ENCODE measurements at places on chromosomes 5 and 9. TPM values are rescaled to one million over a fixed set of nuclear protein-coding genes. Genes with fewer than 3 reads are reported as not detected.
A peak's percentile ranks its signal among the peaks of the same experiment; 100 is the strongest.

- no peak for DNase-seq
Observed at GRCh38 chr5:143569213-143569701, 165.8 kb upstream of the NR3C1 start.

DNA sequence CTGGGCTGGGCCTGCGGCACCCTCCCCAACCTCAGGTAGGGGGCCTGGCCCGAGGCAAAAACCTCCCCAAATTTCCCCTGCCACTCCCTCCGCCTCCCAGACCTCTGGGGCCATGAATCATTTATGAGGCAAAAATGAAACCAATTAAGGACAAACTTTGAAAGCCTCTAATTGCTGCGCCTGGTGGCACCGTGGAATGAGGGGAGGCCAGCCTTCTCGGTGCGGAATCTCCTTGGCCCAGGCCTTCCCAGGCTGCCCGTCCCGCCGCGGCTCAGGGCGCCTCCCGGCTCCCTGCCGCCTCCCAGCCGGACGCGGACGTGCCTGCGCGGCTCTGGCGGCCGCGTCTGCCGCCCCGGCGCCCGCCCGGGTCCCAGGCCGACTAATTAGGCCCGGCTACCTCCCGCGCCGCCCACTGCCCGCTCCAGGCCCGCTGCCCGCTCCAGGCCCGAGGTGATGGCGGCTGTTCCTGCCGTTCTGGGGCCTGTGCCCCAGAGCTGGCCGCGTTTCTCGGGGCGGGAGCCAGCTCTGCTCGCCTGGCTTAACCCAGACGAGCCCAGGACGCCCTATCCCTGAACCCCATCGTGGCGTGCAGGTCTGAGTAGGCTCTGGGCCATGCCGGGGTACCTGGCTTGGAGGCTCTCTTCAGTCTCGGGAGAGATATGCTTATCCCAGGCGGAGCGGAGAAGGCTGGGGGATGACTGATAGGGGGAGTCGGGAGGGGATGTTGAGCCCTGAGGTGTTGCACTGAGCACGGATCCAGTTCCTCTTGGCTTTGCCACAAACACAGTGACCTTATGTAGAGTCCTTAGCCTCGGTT is 20.1 kb downstream of the CXXC5 start:
- DNase-seq = no peak

- no peak for DNase-seq
Observed at GRCh38 chr5:78808380-78808779, 159.8 kb upstream of the LHFPL2 start.

DNA sequence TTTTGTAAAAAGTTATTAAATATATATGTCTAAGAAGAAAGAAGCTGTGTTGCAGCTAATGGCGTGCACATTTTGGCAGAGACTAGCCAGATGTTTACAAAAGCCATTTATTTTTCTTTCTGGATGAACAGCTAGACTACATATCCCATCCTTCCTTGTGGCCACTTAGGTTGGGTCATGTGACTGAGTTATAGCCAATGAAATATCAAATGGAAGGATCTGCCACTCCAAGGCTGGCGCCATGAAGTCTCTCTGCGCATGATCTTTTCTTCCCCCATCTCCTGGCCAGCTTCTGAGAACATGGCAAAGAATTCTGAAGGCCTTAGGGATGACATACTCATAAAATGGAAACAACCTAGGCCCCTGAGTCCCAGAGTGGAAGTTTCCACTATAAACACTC is 244.2 kb upstream of the DAB2 start:
- no peak for DNase-seq

DNA sequence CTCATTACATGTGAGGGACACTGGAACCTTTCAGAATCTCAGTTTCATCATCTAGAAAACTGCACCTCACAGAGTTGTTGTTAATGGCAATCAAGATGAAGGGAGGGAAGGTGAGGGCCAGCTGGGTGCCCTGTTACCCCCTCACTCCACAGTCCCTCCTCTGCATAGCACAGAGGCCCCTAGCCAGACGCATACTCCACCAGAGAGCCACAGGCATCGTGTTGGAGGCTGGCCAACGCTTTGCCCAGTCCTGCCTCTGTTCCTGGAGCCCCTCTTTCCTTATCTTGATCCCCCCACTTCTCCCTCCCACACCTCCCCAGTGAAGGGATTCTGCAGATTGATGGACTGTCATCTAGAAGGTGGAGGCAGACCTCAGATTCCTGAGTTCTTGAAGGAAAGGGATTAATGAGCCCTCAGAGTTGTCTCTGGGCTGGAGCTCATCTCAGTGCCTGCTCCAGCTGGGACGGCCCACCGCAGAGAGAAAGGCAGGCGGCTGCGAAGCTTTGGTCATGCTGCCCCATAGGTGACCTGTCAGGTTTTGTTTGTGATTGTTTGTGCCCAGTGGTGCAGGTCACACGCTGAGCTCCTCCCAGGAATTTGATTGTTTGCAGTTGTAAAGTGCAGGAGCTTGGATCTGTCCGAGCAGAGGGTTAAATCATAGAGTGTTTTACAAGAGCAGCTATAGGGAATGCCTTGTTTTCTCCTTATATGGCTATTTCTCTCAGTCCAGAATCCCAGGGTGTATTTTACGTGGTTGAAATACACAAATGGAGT is 487.3 kb downstream of the CCDC171 start:
- DNase-seq = peak; percentile 81

- peak; percentile 49 for DNase-seq
Observed at GRCh38 chr5:138601444-138601843, 26.2 kb upstream of the HSPA9 start.

DNA sequence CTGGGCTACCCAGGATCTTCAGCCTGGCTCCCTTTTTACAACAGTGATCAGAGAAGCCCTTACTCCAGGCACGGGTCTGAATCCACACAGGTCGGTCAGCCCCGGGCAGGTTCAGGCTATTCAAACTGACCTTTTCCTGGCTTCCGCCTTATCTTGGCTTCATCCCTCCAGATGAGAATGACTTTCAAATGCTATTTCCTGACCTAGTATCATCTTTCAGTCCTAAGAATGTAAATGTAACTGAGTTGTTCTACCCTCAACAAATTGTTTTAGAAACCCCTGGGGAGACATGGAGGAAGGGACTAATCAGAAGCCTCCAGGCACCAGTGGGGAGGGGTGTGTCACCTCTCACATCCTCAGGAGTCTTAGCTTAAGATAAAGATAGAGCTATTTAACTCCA is 213.2 kb downstream of the EPB41L4A start:
- no peak for DNase-seq

- DNase-seq = no peak
Observed at GRCh38 chr5:1016036-1016435, 7.4 kb downstream of the NKD2 start.

DNA sequence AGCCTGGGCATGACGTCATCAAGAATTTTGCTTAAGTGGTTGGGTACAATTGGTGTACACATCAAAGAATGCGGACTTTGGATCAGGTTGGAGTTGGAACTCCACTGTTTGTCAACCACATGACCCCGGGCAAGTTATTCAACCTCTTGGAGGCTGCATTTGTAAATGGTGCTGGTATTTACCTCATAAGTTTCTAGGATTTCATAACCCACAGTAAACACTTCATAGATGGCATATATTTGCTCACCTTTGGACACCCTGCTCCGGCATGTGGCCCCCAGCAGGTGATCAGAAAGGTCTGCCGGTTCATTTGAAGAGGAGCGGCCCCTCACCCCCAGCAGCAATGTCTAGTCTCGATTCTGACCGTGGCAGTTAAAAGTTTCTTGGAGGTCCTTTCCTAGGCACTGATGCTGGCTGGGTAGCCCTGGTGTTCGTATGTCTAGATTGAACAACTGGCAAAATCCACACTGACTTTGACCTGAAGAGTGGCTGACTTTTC is 60.6 kb downstream of the IL6ST start:
- no peak for DNase-seq

GRCh38 chr5:75614176-75614575 is 2.9 kb downstream of the ANKDD1B start:
- no peak for DNase-seq

DNA sequence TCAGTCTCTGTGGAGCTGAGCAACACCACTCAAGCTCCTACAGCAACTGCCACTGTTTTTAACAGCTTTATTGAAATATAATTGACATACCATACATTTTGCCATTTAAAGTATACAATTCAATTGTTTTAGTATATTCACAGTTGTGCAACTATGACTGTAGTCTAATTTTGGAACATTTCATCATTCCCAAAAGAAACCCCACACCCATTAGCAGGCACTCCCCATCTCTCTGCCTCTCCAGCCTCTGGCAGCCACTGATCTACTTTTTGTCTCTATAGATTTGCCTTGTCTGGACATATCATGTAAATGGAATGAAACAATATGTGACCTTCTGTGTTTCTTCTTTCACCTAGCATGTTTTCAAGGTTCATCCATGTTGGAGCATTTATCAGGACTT is 43.5 kb downstream of the RUSC2 start:
- no peak for DNase-seq

DNA sequence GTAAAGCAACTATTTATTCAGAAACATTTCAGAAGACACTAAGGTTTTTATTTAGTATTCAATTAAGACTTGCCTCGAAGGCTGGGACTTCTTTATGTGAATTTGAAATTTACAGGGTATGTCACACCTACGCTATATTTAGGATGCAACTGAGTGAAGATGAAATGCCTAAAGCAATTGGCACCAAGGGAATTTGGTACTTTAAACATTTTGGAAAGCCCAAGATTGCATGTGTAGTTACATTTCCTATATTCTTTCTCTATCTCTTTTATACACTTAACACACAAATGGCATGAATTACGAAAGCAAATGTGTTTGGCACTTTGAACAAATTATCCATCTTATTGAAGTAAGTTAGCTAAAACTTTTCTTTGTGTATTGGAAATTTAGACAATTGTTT is 633.3 kb downstream of the PDE4D start:
- DNase-seq = no peak

Gene LAMC3
- total RNA-seq = 7.5 TPM

Data from kidney epithelial cell (primary cell).